ENCODE measurements at places on chromosomes 2 and 18.

DNA sequence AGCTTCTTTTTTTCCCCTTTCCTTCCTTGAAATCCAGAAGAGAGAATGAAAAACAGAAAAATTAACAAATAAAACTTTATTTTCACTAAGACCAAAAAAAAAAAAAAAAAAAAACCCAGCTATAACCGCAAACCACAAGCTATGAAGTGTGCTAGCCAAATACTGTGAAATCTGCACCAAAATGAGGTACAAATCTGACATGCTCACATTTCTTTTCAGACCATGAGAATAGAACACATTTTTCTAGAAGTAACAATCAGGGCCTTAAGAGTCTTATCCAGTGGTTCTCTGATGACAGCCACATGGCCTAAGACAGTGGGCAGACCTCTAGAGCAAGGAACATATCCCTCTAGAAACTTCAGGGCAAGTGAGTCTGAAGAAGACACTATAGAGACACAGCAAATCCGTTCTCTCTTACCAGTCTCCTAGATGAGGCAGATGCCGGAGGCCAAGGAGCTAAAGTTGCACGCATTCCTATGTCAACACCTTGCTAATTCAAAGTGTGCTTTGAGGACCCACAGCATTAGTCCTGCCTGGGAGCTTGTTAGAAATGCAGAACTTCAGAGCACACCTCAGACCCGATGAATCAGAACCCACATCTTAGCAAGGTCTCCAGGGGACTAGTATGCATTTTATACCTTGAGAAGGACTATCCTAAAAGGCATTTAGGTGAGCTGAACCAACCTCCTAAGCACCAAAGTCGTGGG lies 317.1 kb downstream of the MYCN start:
- no peak for DNase-seq

DNA sequence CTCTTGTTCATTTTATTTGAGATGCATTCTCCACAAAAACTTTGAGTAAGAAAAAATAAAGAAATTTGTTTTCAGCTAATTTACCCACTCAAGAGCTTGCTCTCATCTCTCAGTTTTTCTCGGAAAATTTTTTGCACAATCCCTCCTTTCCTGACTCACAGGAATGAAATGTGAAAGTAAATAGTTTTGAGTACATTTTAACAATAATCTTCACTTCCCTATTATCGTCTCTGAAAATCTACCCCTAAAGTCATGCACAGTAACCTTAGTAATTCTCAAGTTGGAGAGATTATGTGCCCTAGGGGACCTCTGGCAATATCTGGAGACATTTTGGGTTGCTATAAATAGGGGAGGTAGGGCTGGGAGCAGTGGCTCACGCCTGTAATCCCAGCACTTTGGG lies 2.6 kb downstream of the CYB5A start:
- DNase-seq: no peak

DNA sequence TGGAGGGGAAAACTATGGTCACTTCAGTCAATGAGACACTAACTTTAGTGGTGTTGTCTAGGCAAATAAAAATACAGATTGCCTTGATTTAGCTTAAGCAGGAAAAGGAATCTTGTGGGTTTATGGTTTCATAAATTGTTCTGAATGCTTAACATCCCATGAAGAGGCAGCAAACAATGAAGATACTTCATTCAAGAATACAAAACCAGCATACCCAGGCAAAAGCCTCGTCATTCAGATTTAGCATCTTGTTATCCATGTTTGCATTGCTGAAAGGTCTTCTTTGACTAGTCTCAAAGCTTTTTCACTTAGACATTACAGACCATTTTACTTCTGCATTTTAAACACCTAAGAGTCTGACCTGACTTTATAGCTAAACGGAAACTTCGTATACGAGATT lies 272.7 kb upstream of the FSHR start:
- no peak for DNase-seq

DNA sequence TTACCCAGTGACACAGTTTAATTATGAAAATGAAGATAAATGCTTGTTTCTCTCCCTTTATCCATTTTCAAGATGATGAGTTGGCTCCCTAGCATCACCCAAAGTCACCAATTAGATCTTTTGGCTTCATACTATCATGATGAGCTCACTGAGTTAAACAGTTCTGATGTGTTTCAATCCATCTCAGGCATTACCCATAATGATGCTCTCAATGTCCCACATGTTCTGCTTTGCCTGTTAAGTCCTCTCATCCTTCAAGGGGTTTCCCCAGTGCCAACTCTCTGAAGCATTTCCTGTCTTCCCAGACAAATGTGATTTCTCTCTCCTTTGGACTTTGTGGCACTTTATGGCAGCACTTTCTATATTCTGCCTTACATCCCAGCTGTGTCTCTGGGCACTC lies 92.6 kb downstream of the EPB41L3 start:
- DNase-seq: no peak

- DNase-seq: no peak
Observed at GRCh38 chr2:83536556-83536955, 922.5 kb downstream of the SUCLG1 start.

GRCh38 chr2:43194121-43194869 lies 32.1 kb downstream of the ZFP36L2 start:
- no peak for DNase-seq

GRCh38 chr2:197514754-197515153 lies 1.1 kb upstream of the MOB4 start:
- DNase-seq: no peak
